Right atrium auricular region (tissue), 2 donors: ENCODE measurements at places on chromosomes 12 and 14.

DNA sequence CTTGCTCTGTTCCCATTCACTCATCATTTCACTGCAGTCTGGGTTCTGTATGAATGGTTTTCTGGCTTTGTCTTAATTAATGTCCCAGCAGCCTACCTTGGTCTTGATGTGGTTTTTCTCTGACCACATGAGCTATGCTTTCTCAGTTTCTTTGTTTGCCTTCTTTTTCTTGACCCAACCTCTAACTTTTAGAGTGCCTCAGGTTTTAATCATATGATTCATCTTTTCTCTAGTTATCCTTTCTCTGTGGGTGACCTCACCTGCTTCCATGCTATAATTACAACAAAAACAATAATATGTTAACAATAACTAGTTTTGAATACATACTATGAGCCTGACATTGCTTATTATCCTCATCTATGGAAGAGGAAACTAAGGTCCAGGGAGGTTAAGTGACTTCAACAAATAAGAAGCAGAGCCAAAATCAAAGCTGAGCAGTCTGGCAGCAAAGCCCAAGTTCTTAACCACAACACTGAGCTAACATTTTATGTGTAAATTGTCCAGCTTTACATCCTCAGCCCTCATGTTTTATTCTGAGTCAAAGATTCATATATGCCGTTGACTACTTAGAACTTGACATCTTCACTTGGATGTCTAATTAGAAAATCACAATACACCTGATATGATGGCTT lies 4.7 kb upstream of the EPYC start:
- DNase-seq: no peak

DNA sequence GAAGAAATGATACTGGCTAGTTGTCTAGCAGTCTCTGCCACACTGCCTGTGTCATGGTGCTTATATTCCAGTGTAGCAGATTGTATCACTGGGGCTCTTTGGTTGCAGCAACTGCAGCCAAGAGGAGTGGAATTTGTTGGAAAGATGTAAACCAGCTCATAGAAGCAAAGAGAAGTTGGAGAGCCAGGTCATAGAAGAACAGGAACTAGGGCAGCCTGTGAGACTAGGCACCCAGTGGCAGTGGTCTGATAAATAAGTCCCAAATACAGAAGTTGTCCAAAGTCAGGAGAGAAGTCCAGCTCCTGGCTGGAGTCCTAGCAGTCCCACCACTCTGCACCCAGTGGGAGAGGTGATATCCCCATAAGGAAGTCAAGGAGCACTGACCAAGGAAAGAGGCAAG lies 172.5 kb upstream of the ARID2 start:
- no peak for DNase-seq

DNA sequence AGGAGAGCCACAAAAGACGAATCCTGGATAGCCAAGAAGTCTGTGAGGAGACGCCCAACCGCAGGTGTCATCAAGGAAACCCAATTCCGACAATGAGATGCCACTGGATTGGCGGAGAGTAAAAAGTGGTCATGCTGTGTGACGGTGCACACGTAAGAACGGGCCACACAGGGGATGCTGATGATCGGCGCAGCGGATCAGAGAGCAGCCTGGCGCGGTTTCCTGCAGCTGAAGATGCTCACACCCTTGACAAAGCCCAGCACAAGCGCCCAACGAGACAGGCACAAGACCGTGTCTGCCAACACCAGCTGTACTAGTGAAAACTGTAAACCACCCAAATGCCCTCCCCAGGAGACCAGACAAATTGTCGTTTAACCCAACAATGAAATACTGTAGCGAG lies 55.8 kb downstream of the CCDC85C start:
- no peak for DNase-seq

GRCh38 chr12:30967026-30967425 lies 40.5 kb downstream of the TSPAN11 start:
- no peak for DNase-seq

- DNase-seq: peak; percentile 47
Observed at GRCh38 chr12:4288296-4289131, 15.0 kb downstream of the CCND2 start.

DNA sequence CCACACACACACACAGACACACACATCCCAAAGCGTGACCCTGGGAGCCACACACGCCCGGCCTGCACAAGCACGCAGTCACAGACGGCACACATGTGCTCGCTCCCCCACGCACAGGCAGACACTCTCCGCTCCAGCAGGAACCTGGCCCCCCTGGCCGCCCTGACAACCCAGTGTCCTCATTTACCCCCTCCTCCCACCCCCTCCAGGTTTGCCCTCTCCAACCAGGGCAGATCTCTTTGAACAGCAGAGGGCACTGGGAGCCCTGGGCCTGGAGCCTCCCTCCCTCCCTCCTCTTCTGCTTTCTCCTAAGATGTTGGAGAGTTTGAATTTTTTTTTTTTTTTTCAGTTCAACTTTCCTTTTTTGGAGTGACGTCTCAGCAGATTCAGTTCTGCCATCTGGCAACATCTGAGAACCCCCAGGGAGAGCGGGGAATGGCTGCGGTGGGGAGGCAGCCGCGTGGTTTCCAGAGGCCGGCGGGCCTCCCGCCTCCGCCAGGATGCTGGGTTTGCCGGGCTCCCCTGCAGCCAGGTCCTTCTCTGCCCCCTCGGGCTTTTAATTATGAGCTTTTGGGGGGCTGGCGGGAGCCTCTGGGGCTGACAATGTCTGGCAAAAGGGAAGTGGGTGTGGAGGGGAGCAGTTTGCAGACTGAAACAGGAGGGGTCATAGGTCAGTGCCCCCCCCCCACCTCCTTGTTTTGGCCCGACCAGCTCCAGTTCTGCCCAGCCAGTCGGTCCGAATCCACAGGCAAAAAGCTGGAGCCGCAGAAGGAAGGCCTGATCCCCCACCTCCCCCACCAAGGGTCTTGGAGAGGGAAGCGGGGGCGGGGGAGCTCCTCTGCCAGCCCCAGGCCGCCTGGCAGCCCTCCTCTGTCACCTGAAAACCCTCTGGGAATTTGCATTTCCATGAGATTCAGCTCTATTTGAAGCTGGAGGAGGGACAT lies 1.3 kb upstream of the NCOR2 start:
- DNase-seq: peak; percentile 79

DNA sequence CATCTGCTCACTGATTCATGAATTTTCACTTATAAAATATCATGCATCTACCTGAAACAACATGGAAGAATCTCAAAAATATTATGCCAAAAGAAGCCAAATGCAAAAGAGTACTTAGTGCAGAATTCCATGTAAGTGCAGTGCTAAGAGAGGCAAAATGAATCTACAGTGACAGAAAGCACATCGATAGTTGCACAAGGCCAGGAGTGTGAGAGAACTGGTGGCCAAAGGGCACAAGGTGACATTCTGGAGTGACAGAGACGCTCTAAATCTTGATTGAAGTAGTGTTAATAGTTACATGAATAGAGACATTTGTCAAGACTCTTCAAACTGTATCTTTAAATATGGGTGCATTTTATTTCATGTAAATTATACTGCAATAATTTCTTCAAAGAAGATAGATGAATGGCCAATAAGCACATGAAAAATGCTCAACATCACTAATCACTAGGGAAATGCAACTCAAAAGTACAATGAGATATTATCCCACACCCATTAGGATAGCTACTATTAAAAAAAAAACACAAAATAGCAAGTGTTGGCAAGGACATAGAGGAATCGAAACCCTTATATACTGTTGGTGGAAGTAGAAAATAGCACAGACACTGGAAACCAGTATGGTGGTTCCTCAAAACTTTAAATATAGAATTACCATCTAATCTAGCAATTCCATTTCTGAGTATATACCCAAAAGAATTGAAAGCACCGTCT lies 71.7 kb upstream of the KICS2 start:
- no peak for DNase-seq

- no peak for DNase-seq
Observed at GRCh38 chr14:77616133-77616453, 344 bp downstream of the SPTLC2 start.

DNA sequence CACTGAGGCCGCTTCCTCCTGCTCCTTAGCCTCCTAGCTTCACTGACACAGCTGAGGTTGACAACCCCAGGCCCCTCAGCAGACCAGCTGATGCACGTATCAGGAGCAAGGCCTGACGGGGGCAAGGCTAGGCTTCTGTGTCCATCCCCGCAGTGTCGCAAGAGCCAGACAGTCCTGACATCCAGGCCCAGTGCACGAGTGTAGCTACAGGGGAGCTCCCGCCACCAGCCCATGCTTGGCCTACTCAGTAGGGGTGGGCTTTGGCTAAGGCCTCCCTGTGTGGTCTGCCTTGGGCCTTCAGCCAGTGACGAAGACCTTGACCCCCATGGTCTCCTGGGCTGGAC lies 179.1 kb downstream of the DPF3 start:
- DNase-seq: no peak

DNA sequence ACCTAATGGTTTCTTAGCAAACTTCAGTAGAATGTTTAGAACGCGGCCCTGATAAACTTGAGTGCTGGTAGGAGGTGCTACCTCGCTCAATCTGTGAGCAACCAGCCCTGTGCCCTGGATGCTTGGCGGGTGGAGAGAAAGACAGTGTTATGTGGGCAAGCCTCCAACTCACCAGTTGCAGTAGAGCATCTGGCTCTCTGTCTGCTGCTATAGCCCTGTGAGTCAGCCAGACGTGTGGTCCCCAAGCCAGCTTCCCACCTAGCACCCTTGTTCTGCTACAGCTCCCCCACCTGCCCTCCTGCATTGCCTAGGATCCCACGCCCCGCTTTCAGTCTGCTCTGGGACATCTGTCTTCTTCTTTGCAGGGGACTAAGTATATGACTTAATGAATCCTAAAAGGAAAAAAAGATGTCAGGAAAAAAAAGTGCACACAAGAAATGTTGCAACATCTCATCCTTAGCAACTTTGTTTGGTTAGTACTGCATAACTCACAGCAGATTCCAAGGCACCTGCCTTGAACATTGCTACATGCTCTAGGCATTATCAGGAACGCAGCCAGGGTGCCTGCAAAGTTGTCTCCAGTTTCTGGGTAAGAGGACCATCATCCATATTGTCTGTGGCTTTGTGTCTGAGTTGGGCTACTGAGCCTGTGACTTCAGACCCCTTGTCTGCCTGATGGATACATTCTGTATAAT lies 13.6 kb downstream of the SNRNP35 start:
- DNase-seq: no peak

GRCh38 chr14:100950024-100950423 lies 46.5 kb upstream of the RTL1 start:
- DNase-seq: no peak

DNA sequence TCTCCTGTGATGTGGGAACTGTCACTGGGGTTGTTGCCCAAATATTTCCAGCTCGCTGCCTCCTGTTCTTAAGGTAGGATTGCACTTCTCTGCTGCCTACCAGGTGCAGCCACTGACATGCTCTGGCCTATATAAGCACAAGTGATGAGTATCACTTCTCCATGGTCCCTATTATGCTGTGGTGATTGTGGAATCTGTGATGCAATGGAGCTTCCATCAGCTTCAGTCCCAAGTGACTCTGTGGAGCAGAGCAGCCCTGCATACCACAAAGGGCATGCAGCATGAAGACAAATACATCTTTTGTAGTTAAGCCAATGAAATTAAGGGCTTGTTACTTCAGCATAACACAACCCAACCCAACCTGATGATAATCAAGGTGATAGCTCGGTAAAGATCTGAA lies 43.5 kb downstream of the CKAP4 start:
- DNase-seq: no peak

DNA sequence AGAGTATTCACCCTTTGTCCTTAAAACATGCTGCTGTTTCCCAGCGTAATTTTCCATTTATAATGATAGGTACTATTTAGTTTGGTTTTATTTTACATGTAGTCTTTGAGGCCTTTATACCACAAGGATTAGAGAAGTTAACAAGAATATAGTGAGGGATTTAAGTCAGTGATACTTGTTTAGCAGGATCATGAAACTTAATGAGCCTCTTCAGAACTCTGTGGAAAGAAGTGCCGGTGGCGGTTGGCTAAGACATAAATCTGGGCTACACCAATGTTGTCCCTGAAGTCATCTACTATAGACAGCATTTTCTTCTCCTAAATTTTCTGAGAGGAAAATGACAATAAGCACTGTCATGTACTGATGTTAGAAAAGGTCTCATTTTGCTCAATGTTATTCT lies 1226.0 kb upstream of the SEL1L start:
- DNase-seq: no peak

DNA sequence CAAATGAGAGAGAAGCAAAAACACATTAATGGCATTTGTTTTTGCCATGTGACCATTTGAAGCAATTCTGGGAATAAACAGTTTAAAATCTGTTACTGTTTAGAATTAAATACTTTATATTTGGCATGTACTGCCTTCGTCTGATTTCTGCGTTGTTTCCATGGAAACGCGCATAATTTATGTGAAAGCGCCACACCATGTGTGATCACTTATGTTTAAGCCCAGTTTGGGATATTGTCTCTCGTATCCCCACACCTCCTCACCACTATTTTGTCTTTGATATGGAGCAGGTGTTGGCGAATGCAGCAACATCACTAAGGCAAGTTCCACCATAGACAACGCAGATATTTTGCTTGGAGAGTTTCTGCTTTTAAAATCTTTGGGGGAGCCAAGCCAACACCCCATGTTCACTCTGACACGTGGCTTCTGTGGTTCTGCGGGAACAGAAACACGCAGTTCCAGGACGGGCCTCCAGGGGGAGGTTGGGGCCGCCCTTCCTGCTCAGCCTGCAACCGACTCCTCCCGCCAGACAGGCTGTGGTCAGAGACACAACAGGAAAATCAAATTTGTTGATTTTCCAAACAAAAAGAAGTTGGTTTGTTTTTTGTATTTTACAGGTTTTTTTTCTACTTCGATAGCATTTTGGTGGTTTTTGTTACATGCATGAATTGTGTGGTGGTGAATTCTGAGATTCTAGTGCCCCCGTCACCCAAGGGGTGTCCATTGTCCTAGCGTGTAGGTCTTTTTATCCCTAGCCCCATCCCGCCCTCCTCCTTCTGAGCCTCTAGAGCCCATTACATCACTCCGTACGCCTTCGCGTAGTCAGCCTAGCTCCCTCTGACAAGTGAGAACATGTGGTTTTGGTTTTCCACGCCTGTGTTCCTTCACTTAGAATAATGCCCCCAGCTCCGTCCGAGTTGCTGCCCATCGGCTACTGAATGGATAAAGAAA lies 101.9 kb upstream of the SFSWAP start:
- DNase-seq: peak; percentile 82

DNA sequence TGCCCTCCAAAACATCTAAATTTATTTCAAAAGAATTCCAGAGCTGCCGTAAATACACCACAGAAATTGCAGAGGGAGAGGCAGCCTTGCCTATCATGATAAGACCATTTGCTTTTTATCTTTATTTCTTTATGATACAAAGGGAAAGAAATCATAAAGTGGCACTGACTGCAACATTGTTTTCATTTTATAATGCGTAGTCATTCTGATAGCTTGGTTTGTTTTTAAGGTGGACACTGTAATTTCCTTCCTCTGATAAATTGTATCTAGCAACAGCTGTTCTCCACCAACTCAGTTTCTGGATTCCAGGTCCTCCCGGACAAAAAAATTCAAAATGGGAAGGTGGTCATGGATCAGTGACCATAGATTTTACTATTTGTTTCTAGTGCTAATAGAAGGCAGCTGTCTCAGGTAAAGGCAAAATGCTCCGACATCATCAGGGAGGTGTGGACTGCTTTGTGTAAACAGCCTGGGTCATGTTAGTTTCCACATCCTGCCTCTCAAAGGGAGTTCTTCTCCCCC lies 623 bp upstream of the TSPAN8 start:
- DNase-seq: no peak
